Activated T-helper 1 cell treated with anti-CD3 and anti-CD28 coated beads, Interleukin-12 subunit alpha, Interleukin-12 subunit beta, Interleukin-2, Interleukin-4 antibody, amounts not matched to agents 30 ng/mL and 10 ng/mL and 1 ng/mL, durations not matched to agents 14 hours and 24 hours and 36 hours (primary cell): ENCODE measurements at places on chromosomes 4 and X. TPM values are rescaled to one million over a fixed set of nuclear protein-coding genes. Genes with fewer than 3 reads are reported as not detected.

DNA sequence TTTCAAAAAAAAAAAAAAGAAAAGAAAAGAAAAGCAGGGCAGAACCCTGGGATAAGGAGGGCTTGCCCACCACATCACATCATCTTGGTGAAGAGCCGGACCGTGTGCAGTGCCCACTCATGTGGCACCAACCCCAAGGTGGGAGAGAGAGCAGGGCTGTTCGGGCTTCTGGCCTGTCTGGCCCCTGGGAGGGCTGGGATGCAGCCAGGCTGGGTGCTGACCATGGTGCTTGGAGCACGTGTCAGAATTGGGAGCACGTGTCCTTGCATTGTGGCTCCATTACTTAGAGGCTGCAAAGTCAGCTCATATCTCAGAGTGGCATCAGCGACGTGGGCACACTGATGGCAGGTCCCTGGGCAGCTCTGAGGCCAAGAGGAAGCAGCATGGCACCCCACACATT lies 100.9 kb upstream of the AFAP1 start:
- H3K27me3 ChIP-seq, result peaks cover 9% of the 10 kb centered on the region
- no peak for DNase-seq

The BEND2 gene
- total RNA-seq, result not detected in 2 replicates

- DNase-seq, result peak; percentile 30
- peak overlapping the region; percentile 97 for H3K27ac ChIP-seq
- H3K4me1 ChIP-seq, result peaks cover 24% of the 10 kb centered on the region
- peaks cover 3% of the 10 kb centered on the region for H3K36me3 ChIP-seq
- H3K4me3 ChIP-seq, result peak overlapping the region; percentile 47
- no peaks in the 10 kb centered on the region for H3K27me3 ChIP-seq
Observed at GRCh38 chrX:121308276-121308805, 260.9 kb downstream of the GLUD2 start.

The NCAPG gene
- 43.7 and 46.3 TPM in 2 replicates for total RNA-seq

DNA sequence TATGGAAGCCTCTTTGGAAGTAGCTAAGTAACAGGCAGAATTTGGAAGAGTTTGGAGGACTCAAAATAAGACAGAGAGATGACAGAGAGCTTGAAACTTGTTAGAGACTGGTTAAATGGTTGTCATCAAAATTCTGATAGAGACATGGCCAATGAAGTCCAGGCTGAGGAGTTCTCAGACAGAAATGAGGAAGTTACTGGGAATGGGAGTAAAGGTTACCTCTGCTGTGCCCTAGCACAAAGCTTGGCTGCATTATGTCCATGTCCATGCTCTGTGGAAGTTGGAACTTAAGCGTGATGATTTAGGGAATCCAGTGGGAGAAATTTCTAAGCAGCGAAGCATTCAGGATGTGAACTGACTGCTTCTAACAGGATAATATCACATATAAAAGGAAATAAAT lies 146.2 kb upstream of the NDST4 start:
- no peak for DNase-seq
- H3K27me3 ChIP-seq, result no peaks in the 10 kb centered on the region
- H3K27ac ChIP-seq, result no peak overlapping the region
- H3K36me3 ChIP-seq, result no peaks in the 10 kb centered on the region
- no peaks in the 10 kb centered on the region for H3K4me1 ChIP-seq

The GLRB gene
- total RNA-seq, result not detected in 2 replicates

GRCh38 chrX:11890836-11891514 lies 132.9 kb downstream of the MSL3 start:
- H3K4me1 ChIP-seq, result no peaks in the 10 kb centered on the region

The SMPX gene
- total RNA-seq, result not detected in 2 replicates

DNA sequence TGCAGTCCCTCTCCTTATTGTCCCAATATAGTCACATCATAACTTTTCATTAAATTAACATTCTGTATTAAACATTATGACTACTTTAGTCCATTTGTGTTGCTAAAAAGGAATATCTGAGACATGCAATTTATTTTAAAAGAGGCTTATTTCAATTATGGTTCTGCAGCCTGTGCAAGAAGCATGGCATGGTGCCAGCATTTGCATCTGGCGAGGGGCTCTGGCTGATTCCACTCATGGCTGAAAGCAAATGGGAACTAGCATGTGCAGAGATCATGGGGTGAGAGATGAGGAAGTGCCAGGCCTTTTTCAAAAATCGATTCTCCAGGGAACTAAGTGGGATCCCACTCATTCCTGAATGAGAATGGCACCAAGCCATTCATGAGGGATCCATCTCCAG lies 476.3 kb upstream of the RPS6KA3 start:
- no peak for DNase-seq
- no peaks in the 10 kb centered on the region for H3K36me3 ChIP-seq
- H3K4me1 ChIP-seq, result no peaks in the 10 kb centered on the region
- no peaks in the 10 kb centered on the region for H3K27me3 ChIP-seq
- H3K27ac ChIP-seq, result no peak overlapping the region
- no peak overlapping the region for H3K4me3 ChIP-seq

The DMRTC1B gene
- total RNA-seq, result not detected in 2 replicates

DNA sequence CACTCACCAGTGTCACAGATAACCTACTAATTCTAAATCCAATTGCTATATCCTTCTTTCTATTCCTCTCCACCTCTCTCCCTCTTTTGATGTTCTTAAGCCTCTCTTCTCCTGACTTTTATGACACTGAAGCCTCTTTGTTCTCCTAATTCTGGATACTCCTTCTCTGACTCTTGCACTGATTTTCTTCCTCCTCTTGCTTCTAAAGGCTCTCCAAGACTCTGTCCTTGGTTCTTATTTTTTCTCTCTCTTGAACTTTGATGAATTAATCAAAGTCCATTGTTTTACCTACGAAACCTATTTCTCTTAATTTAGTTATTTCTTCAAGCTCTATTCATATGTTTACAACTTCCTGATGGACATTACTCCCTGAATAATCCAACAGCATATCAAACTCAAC lies 95.7 kb upstream of the TSPAN7 start:
- no peaks in the 10 kb centered on the region for H3K27me3 ChIP-seq
- H3K27ac ChIP-seq, result no peak overlapping the region
- H3K4me1 ChIP-seq, result no peaks in the 10 kb centered on the region
- no peaks in the 10 kb centered on the region for H3K36me3 ChIP-seq

DNA sequence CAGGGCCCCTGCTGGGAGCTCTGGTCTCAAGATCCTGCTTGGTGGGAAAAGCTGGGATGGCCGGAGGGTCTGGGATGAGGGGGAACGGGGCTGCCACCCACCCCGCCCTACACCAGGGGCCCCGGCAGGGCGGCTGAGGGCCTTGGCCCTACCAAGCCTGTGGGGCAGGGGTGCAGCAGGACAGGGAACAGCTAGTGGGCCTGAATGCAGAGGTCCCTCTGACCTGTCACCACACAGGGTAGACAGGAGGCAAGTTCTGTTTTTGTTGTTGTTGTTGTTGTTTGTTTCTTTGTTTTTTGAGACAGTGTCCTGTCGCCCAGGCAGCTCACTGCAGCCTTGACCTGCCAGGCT lies 332 bp upstream of the RENBP start:
- no peak for DNase-seq
- peaks cover 8% of the 10 kb centered on the region for H3K36me3 ChIP-seq
- peak overlapping the region; percentile 54 for H3K4me3 ChIP-seq
- H3K27me3 ChIP-seq, result no peaks in the 10 kb centered on the region

The ADH1A gene
- total RNA-seq, result not detected in 2 replicates

- no peaks in the 10 kb centered on the region for H3K27me3 ChIP-seq
- no peak for DNase-seq
- no peak overlapping the region for H3K27ac ChIP-seq
- H3K36me3 ChIP-seq, result no peaks in the 10 kb centered on the region
- no peak overlapping the region for H3K4me3 ChIP-seq
Observed at GRCh38 chrX:69221239-69222102, 56.2 kb upstream of the PJA1 start.

- H3K27me3 ChIP-seq, result peaks cover 49% of the 10 kb centered on the region
- H3K4me1 ChIP-seq, result peaks cover 5% of the 10 kb centered on the region
- peaks cover 2% of the 10 kb centered on the region for H3K36me3 ChIP-seq
- no peak overlapping the region for H3K27ac ChIP-seq
- no peak for DNase-seq
Observed at GRCh38 chr4:84479663-84480062, 19.4 kb downstream of the NKX6-1 start.

DNA sequence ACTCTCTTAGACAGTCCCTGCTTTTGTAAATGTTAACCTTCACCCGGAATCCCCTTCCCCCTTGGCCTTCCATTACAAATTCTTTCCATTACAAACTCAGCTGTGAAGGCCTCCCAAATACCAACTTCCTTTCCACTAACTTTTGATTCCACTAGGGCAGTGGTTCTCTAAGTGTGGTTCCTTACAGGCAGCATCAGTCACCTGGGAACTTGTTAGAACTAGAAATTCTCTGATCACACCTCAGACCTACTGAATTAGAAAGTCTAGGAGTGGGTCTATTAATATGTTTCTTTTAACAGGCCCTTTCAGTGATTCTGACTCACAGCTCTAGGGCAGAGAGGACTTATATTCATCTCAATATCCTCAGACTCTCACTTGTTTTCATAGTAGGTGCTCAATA lies 19.0 kb upstream of the MRPL1 start:
- peak overlapping the region; percentile 78 for H3K27ac ChIP-seq
- H3K4me3 ChIP-seq, result peak overlapping the region; percentile 23
- H3K4me1 ChIP-seq, result peaks cover 26% of the 10 kb centered on the region
- no peaks in the 10 kb centered on the region for H3K27me3 ChIP-seq
- H3K36me3 ChIP-seq, result peaks cover 2% of the 10 kb centered on the region

DNA sequence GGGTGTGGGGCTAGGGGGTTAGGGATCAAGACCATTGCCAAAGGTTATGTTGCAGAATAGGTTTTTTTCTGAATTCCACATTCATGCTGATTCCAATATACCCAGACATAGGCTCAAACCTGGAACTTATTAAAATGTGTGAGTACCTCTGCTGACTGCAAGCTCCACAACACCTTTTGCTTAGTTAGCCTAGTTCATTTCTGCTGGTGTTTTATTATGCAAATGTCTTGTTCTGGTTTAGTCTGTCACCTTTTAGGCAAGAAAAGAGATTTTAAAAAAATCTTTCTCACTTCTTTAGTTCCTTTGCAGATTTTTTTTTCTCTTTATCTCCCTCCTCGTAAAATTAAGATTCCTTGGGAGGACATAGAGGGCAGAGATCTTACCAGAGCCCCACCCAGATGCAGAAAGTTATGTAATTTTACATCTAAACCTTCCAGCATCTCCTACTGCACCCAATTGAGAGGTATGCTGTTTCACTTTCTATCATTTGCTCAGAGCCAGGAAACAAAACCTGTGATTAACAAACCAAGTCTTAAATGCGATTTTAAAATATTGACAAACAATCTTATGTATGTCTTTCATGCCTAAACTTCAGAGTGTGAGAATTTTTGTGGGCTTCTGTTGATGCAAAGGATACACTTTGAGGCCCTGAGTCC lies 190.7 kb upstream of the CLNK start:
- H3K27ac ChIP-seq, result no peak overlapping the region
- no peaks in the 10 kb centered on the region for H3K4me1 ChIP-seq
- no peak for DNase-seq
- H3K4me3 ChIP-seq, result no peak overlapping the region
- H3K36me3 ChIP-seq, result no peaks in the 10 kb centered on the region
- H3K27me3 ChIP-seq, result no peaks in the 10 kb centered on the region

The SERPINA7 gene
- total RNA-seq, result not detected in 2 replicates
